NCI-H1105 (cell line): ENCODE measurements at places on chromosomes 5 and 9.

- no peak for DNase-seq
Observed at GRCh38 chr5:122093415-122094180, 15.5 kb upstream of the LOX start.

DNA sequence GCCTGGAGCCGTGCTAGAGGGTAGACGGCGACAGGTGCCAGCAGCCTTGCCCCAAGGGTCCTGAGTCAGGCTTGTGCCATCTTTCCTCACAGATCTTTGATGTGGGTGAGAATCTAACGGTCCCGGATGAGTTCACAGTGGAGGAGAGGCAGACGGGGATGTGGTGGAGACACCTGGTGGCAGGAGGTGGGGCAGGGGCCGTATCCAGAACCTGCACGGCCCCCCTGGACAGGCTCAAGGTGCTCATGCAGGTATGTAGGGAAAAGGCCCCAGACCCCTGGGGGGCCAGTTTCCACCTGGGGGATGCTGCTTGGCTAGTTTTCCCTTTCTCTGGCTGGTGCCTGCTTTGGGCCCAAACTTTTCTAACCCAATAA lies 24.0 kb downstream of the PTGES2 start:
- no peak for DNase-seq

GRCh38 chr9:137198051-137198901 lies 2.3 kb downstream of the TPRN start:
- DNase-seq = no peak

DNA sequence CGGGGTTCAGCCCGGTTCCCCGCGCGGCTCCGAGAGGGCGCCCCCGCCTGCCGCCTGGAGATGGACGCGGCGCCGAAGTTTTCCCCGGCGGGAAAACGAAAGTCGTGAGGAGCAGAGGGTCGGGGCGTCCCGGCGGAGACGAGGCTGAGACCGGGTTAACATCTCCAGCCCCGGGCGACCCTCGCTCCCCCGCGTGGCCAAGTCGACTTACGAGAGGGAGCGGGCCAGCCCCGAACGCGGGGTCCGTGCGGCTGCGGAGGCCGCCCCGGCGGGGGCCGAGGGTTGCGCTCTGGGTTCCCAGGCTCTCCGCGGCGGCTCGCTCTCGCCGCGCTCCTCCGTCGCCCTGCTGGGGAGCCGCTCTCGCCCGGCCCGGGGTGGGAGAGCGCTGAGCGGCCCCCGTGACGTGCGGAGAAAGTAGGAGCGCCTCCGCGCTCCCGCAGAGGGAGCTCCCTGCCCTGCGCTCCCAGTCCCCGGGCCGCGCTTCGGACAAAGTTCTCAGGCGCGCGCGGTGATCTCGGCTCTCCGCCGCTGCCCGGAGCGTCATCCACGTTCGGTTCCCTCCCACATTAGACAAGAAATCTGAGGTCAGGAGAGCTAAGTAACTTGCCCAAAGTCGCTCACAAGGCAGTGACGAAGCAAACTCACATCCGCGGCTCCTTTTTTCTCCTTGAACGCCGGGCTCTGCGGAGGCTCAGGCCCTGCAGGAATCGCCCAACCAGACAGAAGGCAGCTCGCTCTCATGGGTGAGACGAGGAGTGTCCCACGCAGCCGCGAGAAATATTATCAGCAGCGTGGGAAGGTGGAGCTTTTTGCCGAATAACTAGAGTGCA lies 1.2 kb upstream of the GCNT4 start:
- DNase-seq = no peak

- no peak for DNase-seq
Observed at GRCh38 chr5:134521841-134522240, 3.6 kb upstream of the JADE2 start.

DNA sequence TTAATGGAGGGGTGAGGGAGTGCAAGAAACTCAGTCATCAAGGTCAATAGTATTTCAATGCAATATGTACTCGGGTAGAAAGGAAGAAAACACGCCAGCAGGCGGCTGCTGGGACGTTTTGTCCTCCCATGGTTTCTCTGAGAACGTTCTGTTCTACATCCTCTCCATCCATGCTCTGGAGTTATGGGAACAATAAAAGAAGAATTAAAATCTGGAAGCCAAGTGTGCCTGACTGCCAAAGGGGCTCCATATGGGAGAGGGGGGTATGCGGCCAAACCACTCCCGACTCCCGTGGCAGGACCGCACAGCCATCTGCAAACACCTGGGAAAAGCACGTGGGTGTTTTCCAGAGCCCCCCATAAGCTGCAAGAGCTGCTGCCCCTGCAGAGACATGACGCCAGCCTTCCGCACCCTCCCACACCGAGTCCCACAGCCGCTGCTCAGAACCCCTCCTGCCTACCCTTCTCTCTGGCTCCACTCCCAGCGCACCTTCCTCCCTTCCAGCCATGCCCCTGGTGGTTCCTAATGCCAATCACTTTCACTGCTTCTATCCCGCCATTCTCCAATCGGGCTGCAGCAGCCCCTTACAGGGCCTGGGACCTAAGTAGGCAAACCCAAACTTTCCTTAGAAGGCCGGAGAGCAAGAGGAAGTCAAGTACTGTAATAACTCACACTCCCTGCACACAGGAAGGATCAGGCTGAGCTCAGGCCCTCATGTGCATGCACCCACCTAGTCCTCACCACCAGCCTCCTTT lies 241.6 kb downstream of the SYK start:
- DNase-seq = no peak

DNA sequence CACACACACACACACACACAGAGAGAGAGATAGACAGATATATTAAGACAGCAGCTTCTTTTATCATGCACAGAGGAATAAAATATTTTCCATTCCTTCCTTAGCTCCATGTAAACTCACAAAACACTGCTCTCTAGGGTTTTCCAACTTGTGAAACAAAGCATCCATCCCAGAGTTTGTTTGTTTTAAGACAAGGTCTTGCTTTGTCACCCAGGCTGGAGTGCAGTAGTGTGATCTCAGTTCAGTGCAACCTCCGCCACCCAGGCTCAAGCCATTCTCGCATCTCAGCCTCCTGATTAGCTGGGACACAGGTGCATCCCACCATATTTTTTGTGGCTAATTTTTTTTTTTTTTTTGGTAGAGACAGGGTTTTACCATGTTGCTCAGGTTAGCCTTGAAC lies 298.7 kb downstream of the FBXL17 start:
- DNase-seq = no peak

DNA sequence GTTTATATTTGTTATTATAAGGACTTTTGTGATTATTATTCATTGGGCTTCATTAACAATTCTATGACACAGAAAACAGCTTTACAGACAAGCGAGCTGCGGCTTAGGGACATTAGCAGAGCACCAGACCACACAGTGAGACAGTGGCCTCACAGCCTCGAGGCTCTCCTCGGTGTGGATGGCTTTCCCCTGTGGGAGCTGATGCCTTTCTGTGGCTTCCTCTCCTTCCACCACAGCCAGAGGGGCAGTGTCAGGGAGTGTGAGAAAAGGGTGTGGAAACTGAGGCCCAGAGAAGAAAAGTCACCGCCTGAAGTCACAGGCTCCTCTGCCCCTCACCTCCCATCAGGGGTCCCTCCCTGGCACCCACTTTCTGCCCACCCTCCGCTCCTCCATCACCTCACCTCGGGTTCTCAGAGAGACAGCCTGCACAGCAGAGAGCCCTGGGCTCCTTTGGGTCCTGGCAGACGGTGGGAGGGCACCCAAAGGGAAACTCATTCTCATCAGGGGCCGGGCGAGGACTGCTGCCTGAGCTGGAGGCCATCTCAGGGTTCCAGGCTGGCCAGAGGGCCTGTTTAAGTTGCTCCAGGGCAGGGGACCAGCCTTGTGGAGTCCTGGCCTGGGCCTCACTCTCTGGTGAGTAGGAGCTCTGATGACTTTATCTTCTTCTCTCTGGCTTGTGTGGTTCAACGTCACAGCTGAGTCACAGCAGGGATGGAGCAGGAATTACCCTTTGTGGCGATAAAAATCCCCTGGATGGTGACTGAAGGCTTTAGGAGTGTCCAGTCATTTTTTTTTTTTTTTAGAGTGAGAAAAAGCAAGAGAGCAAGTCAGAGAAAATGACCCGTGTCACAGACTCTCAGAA lies 830 bp downstream of the TRAF1 start:
- DNase-seq = no peak

GRCh38 chr5:19853616-19854240 lies 134.3 kb downstream of the CDH18 start:
- no peak for DNase-seq

DNA sequence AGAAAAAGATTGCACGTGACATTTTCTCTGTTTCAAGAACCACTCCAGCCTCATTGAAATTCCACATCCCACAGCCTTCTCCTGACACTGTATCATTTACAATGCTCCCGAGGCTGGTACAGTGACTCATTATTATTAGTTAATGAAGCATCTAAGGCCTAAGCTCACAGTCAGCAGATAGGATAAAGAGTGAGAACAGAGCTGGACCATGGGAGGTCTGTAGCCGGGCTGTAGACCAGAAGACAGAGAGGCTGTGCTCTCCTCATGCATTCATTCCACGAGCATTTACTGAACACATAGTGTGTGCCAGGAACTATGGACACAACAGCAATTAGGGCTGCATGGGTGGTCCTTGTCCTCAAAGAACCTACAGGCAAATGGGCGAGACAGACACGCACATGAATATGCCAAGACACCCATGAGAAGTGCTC lies 47.3 kb upstream of the GALNT10 start:
- no peak for DNase-seq

DNA sequence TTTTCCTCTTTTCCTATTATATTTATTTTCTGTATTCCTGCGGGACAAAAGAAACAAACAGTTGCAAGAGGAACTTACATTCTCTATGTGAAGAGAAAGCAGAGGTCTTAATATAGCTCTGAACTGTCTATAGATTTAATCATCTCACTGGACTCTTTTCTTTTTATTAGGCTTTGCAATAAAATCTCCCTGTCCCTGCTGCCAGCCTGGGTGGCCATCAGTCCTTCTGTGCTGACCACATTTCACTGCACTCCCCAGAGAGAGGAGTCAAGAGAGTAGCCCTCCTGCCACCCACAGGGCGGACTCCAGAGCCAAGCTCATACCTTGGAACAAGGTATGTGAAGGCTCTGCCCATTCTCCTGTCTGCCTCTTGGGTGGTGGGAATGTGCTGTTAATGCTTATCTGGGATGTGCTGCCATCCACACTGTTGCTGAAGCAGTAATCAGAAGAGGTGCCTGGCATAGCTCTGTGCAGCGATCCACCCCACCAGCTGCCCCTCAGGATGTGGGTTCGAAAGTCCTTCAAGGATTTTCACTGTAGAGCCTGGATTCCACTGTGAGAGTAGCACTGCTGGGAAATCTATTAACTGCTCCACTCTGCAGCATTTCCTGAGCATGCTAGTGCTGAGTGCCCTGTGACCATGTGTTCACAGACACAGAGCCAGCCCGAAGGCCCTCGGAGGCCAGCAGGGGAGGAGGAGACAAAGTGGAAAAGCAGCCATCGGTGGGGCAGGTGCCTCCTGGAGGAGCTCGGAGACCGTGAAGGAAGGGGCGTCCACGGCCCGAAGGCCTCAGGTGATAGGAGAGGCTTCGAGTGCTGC lies 334.6 kb downstream of the MED10 start:
- DNase-seq = no peak

DNA sequence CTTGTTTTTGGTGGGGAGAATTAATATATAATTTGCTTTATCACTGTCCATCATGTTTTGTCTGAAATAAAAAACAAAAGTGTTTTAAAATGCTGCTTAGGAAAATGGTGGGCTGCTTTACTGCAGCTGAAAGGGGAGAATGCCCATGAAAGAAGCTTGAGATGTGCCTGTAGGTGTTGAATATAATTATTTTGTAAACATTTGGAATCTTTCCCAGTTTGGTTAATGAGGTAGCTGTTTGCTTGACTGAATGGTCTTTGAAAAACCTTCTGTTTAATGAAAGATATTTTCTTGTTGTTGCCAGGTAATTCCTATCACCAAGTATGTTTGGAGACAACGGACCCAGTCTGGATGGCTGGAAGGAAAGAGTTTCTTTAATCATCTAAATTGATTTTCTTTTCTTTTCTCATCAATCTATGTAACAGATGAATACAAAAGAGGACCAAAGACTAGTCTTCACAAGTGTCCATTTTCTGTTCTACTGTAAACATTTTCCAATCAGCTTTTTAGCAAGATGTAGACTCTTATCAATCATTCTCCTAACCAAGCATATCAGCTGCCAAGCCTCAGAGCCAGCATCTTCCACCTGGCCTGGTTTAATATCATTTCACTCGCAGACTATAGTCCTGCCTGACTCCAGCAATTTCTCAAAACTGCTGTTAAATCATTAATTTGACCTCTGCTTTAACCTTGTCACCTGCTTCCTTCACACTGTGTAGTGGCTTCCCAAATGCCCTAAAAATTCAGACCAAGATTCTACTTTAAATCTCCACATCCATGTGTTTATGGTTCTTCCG lies 441.2 kb upstream of the CHD1 start:
- peak; percentile 85 for DNase-seq

GRCh38 chr9:76808636-76809035 lies 44.4 kb downstream of the PCA3 start:
- DNase-seq = no peak

- DNase-seq = no peak
Observed at GRCh38 chr9:69985971-69986370, 57.7 kb upstream of the MAMDC2 start.

DNA sequence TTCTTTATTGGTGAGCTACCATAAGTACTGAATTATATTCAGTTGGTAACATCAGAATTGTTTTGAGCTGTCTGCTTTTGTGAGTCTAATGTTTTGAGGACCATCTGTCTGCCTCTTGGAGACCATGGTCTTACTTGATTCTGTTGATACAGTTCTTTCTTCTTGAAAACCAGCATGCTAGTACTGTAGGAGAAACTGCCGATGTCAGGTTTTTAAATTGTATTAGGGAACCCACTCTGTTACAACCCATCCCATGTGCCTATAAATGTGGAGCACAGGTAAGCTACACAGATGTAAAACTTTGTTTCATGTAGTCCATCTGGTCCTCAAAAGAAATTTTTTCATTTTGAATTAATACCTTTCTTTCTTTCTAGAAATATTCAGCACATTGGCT lies 103.4 kb upstream of the DMRTA1 start:
- no peak for DNase-seq

GRCh38 chr5:10536511-10536910 lies 27.4 kb upstream of the ANKRD33B start:
- DNase-seq = no peak

GRCh38 chr5:88666761-88667495 lies 216.1 kb downstream of the MEF2C start:
- no peak for DNase-seq

- no peak for DNase-seq
Observed at GRCh38 chr5:164941132-164941531, 1435.7 kb downstream of the MAT2B start.

DNA sequence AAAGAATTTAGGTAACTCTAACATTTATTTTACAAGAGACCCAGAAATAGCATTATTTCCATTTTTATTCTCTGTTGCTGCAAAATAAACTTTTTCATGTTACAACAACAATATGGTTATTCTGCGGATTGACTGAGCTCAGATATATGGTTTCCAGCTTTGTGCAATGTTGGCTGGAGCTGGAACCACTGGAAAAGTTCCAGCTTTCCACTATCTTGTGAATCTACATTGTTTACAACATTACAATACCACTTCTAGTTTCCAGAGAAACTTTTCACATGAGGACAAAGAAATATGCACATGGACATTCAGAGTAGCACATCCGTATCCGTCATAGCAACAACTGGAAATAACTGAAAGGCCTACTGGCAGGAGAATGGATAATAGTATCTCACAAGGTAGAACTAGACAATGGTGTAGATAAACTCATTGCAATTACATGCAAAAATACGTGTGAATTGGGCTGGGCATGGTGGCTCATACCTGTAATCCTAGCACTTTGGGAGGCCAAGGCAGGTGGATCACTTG lies 436.1 kb upstream of the ADAMTS16 start:
- DNase-seq = no peak

- DNase-seq = no peak
Observed at GRCh38 chr5:168006456-168007130, 284.9 kb upstream of the WWC1 start.

GRCh38 chr9:8571643-8572042 lies 772.1 kb upstream of the DMAC1 start:
- DNase-seq = no peak
